ENCODE measurements at places on chromosomes 5 and 9. TPM values are rescaled to one million over a fixed set of nuclear protein-coding genes. Genes with fewer than 3 reads are reported as not detected.
A peak's percentile ranks its signal among the peaks of the same experiment; 100 is the strongest.

DNA sequence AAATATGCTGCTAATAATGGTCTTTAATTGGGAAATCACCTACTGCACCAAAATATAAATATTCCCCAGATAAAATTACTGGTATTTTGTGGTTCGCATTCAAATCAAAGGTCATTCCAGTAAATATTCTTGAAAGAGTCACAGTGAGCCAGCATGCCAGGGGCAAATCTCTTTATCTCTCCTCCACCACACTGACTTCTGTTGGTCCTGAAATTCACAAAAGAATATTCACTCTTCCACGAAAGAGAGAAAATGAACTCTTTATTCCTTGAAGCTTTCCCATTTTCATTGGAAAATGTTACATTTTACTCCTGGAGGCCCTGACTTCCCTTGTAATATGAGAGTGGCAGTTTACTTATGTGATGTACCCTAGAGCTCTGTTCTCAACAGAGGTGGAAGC lies 39.7 kb downstream of the ZNF366 start:
- H3K36me3 ChIP-seq, result no peaks in the 10 kb centered on the region
- DNase-seq, result no peak
- H3K27ac ChIP-seq, result no peak overlapping the region
- no peaks in the 10 kb centered on the region for H3K27me3 ChIP-seq
- no peaks in the 10 kb centered on the region for H3K4me1 ChIP-seq

The SNAPC4 gene
- total RNA-seq, result 18.0 TPM

The LHX6 gene
- 1.0 TPM for total RNA-seq

DNA sequence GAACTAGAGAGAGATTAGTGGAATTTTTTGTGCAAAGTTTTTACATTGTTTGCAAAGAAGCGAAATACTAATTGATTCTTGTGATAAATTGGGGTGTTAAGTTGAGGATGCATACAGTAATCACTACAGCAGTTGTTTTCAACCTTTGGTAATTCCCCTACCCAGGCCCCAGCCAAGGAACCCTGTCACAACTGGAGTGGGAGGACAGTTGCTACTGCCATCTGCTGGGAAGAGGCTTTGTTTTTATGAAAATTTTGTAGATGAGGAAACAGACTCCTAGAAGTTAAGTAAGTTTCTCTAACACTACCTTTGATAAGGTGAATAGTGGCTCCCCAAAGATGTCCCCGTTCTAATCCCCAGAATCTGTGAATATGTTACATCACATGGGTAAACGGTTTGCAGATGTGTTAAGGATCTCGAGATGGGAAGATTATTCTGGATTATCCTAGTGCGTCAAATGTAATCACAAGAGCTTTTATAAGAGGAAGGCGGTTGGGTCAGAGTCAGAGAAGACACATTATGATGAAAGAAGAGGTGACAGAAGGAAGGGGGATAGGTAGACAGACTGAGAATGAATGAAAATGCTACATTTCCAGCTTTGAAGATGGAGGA lies 34.0 kb upstream of the PPP1R2B start:
- H3K27me3 ChIP-seq, result peaks cover 10% of the 10 kb centered on the region
- no peak overlapping the region for H3K4me3 ChIP-seq

GRCh38 chr9:73845539-73845938 lies 651.6 kb upstream of the RORB start:
- no peak overlapping the region for H3K27ac ChIP-seq
- no peak for DNase-seq

The UBAP2 gene
- total RNA-seq, result 60.9 TPM

The FAM78A gene
- 5.6 TPM for total RNA-seq

GRCh38 chr9:33289936-33290246 lies 425 bp upstream of the NFX1 start:
- H3K27ac ChIP-seq, result peak overlapping the region; percentile 94
- DNase-seq, result no peak
- no peaks in the 10 kb centered on the region for H3K4me1 ChIP-seq
- H3K36me3 ChIP-seq, result peaks cover 28% of the 10 kb centered on the region
- no peaks in the 10 kb centered on the region for H3K27me3 ChIP-seq
- peak overlapping the region; percentile 85 for H3K4me3 ChIP-seq

GRCh38 chr5:176513788-176514187 lies 23.4 kb downstream of the RNF44 start:
- H3K4me3 ChIP-seq, result no peak overlapping the region
- H3K27me3 ChIP-seq, result no peaks in the 10 kb centered on the region

DNA sequence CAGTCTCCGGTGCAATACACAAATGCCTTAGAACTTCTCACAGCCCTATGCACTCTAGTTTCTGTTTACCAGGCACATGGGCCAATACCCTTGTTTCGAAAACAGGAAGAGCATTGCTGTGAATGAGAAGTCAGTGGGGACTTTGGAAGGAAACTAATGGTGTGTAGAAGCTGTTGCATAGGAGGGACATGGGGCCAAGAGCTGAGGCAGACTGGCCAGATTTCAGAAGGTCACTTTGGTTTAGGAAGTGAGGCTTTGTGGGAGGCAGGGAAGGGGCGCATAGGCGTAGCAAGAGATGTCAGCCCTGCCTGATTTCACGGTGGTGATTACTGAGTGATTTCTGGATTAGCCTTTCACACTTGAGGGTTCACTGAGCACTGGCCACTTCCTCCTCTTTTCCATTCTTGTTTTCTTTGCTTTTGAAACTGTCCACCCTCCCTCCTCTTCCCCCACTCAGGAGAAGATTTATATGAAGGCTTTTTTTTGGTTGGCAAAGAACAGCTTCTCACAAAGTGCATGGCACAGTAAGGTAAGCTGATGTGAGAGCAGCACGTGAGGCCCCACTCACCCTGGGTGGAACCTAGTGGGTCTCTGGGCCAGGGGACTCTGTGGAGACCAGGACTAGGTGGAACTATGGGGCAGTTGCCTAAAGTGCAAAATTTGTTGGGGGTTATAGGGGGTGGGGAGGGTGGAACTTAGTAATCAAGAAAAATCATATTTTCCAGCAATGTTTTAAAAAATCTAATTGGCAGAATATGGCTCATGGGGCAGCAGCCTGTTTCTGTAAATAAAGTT lies 6.1 kb upstream of the TMEM252 start:
- no peaks in the 10 kb centered on the region for H3K4me1 ChIP-seq
- H3K27me3 ChIP-seq, result peaks cover 33% of the 10 kb centered on the region
- DNase-seq, result no peak

GRCh38 chr5:67636091-67636490 lies 439.5 kb upstream of the CD180 start:
- no peak overlapping the region for H3K4me3 ChIP-seq
- H3K36me3 ChIP-seq, result no peaks in the 10 kb centered on the region
- H3K4me1 ChIP-seq, result no peaks in the 10 kb centered on the region
- no peaks in the 10 kb centered on the region for H3K27me3 ChIP-seq
- H3K27ac ChIP-seq, result no peak overlapping the region

GRCh38 chr9:131618071-131618479 lies 72.8 kb downstream of the PRRT1B start:
- no peaks in the 10 kb centered on the region for H3K4me1 ChIP-seq
- no peak overlapping the region for H3K4me3 ChIP-seq
- H3K27ac ChIP-seq, result no peak overlapping the region
- H3K36me3 ChIP-seq, result peaks cover 45% of the 10 kb centered on the region
- no peaks in the 10 kb centered on the region for H3K27me3 ChIP-seq

GRCh38 chr5:39274398-39275085 lies 55.2 kb upstream of the FYB1 start:
- no peak for DNase-seq
- H3K4me1 ChIP-seq, result no peaks in the 10 kb centered on the region
- no peaks in the 10 kb centered on the region for H3K36me3 ChIP-seq
- no peak overlapping the region for H3K27ac ChIP-seq

GRCh38 chr5:174581479-174581878 lies 142.9 kb upstream of the MSX2 start:
- H3K4me1 ChIP-seq, result no peaks in the 10 kb centered on the region
- no peak overlapping the region for H3K27ac ChIP-seq
- no peak overlapping the region for H3K4me3 ChIP-seq
- peaks cover 12% of the 10 kb centered on the region for H3K27me3 ChIP-seq
- no peaks in the 10 kb centered on the region for H3K36me3 ChIP-seq

DNA sequence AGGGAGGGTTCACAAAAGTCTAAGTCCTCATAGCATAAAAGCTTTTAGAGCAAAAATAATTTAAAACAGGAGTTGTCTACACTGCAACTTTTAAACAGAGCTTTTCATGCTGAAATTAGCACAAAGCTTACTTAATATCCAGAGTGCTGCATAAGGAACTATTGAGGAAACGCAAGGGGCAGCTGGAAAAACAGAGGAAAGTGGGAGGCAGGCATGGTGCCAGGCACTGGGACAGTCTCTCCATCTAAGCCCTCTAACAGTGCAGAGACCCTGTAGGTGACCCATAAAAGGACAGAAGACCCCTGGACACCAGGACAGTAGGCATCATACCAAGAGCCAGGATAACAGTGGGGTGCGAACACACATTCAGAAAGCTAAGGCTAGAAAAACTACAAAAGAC lies 49.3 kb downstream of the ADAMTS12 start:
- no peaks in the 10 kb centered on the region for H3K27me3 ChIP-seq
- H3K4me1 ChIP-seq, result no peaks in the 10 kb centered on the region
- H3K4me3 ChIP-seq, result no peak overlapping the region
- H3K36me3 ChIP-seq, result peaks cover 9% of the 10 kb centered on the region

DNA sequence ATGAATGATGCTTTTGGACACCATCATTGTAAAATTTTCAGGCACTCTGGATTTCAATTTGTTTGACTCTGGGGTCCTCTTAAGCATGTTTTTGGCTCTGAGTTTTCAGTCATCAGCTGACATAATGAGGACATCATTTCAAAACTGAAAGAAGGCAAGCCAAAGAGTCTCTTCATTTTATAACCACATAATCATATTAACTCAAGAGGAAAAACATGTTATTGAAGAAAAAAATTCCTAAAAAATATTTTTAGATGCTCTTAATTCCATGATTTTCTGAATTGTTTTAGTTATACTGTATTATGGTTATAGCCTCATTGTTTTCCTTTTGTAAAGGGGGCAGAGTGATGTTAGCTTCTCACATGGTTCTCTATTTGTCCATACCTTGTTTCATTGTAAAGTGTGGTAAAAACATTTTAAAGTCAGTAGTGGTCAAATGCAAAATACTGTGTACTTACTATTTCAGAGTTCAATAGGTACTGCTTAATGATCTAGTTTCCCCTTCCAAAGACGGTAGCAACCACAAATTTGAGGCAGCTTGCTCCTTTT lies 472.1 kb downstream of the DMRT2 start:
- no peaks in the 10 kb centered on the region for H3K27me3 ChIP-seq
- no peaks in the 10 kb centered on the region for H3K4me1 ChIP-seq
- no peak overlapping the region for H3K27ac ChIP-seq
- H3K4me3 ChIP-seq, result no peak overlapping the region

The IFNB1 gene
- total RNA-seq, result not detected

DNA sequence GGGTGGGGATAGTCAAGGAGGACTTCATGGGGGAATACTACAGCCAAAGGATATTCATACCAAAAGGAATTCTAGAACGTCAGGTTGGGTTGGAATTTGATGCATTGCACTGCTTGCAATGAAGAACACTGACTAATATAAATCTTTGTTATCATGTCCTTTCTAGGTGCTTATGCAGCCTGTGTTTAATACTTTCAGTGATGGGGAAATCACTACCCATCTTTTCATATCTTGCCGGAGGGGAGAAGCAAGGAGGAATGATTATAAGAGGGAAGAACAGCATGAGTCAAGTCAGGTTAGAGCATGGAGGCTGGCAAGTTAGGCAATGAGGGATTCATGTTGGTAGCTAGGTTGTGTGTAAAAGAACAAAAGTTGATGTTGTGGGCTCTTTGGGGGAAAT lies 5.1 kb upstream of the CCDC69 start:
- H3K4me1 ChIP-seq, result no peaks in the 10 kb centered on the region
- no peaks in the 10 kb centered on the region for H3K36me3 ChIP-seq
- H3K27ac ChIP-seq, result no peak overlapping the region
- no peak overlapping the region for H3K4me3 ChIP-seq

- no peaks in the 10 kb centered on the region for H3K36me3 ChIP-seq
- H3K4me3 ChIP-seq, result no peak overlapping the region
- peak; percentile 54 for DNase-seq
Observed at GRCh38 chr5:150291388-150292385, 2.1 kb upstream of the CAMK2A start.

GRCh38 chr9:132237481-132237880 lies 75.6 kb downstream of the NTNG2 start:
- no peaks in the 10 kb centered on the region for H3K36me3 ChIP-seq
- H3K4me1 ChIP-seq, result no peaks in the 10 kb centered on the region
- H3K27ac ChIP-seq, result no peak overlapping the region
- H3K27me3 ChIP-seq, result peaks cover 36% of the 10 kb centered on the region
- DNase-seq, result no peak

GRCh38 chr9:110801426-110801825 lies 132.8 kb downstream of the MUSK start:
- no peaks in the 10 kb centered on the region for H3K27me3 ChIP-seq
- no peak overlapping the region for H3K27ac ChIP-seq
- DNase-seq, result no peak
- H3K4me3 ChIP-seq, result no peak overlapping the region
- no peaks in the 10 kb centered on the region for H3K36me3 ChIP-seq

DNA sequence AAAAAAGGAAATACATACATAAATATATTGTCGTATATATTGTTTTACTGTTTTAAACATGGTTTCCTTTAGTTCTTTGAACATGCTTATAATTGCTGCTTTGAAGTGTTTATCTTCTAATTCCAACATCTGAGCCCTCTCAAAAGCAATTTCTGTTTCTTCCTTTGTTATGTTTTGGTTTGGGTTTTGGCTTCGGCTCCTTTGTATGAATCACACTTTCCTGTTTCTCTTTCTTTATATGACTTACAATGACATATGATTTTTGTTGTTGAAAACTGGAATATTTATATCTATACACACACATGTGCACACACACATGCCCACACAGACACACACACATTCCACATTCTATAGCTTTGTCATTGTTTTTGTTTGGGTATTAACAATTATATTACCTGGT lies 1206.7 kb downstream of the CDH12 start:
- DNase-seq, result no peak
- H3K27ac ChIP-seq, result no peak overlapping the region
- H3K4me3 ChIP-seq, result no peak overlapping the region
- no peaks in the 10 kb centered on the region for H3K36me3 ChIP-seq
- H3K27me3 ChIP-seq, result no peaks in the 10 kb centered on the region

DNA sequence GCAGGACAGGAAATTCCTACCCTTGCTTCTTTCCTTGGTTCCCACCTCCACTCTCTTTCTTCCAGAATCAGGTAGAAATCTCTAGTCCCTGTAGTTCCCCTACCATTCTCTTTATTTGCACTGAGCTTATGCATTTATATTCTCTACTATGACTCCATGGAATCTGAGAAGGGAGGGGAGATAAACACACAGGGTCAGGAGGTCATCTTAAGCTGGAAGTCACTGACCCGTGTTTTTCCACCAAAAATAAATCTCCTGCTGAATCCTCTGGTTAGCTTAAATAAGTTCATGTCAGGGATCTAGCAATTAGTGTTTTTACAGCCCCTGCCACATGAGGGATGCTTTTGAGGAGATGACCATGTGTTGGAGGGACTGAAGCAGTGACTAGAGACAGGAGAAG lies 3.7 kb downstream of the ACTL7B start:
- H3K27me3 ChIP-seq, result no peaks in the 10 kb centered on the region
- no peaks in the 10 kb centered on the region for H3K4me1 ChIP-seq
- no peak overlapping the region for H3K4me3 ChIP-seq
- no peaks in the 10 kb centered on the region for H3K36me3 ChIP-seq

DNA sequence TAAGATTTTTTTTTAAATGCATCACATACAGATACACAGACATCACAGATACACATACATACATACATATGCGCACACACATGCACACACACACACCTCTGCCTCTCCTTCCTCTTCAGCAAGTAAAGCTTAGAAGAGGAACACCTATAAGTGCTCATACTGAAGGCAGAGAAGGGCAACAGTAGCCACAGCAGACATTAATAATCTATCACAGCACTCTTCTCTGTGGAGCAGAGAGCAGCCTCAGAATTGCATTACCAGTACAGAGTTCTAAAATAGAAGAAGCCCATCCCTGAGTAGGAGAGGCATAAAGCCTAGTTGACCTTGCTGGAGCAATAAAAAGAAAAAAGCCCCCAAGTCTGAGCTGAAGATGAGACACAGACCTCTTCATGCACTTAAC lies 110.6 kb downstream of the MLLT3 start:
- H3K27ac ChIP-seq, result no peak overlapping the region
- H3K4me1 ChIP-seq, result no peaks in the 10 kb centered on the region
- no peaks in the 10 kb centered on the region for H3K36me3 ChIP-seq
- DNase-seq, result no peak

The NREP gene
- total RNA-seq, result 234 TPM
